ENCODE measurements at places on chromosomes 12 and 14.

DNA sequence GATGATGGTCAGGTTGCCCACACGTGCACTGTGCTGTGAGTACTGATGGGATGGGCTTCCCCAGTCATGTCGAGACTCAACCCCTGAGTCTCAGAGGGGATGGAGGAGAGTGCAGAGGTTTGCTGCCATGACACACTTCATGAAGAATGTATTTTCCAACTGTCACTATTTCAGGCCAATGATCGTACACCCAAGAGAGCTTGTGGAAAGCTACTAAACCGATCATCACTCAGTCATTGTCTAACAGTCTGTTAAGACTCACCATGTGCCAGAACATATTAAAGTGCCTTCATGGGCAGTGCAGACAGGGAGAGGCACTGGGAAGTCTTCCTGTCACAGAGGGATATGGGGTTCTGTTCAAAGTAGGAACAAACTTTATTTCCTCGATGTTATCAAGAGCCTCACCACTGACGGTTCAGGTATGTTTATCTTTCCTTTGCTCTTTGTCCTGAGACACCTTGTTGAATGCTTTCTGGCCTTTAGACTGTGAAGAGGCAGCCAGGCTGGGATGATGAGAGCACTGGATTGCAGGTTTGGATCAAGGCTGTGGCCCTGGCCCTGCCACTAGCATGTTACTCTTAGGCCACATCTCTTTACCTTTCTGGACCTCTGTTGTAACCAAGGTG is 41.6 kb upstream of the NTF3 start:
- peak; percentile 54 for DNase-seq

DNA sequence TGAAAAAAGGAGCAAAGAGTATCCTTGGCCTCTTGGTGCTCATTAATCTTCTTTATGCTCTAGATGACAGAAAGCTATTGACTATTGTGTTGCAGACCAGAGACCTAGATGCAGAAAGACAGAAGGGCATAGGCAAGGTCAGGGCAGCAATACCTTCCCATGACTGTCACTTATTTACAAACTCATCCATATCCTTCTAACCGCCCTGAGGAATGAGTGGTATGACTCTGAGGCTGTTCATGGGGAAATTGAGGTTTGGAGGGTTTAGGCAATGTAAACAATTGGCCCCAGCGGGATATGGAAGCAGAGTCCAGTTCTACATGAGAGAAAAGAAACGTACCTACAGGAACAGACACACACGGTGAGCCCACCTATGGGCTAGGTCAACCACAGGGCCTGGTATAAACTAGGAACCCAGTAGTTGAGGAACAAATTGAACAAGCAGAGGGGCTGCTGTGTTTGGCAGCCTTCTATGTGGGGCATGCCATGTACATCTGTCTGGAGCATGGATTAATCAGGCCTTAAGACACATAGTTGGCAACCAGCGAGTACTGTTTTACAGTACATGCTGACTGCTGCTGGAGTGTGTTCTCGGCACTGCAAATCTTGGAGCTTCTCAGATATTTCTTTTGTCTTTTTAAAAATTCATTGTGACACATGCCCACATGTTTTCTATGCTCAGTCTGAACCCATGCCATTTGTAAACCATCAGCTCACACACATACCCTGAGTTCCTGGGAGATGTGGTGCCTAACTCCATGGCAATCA is 159.7 kb upstream of the NTF3 start:
- no peak for DNase-seq

- DNase-seq: peak; percentile 46
Observed at GRCh38 chr12:685388-685787, 22.1 kb upstream of the NINJ2 start.

DNA sequence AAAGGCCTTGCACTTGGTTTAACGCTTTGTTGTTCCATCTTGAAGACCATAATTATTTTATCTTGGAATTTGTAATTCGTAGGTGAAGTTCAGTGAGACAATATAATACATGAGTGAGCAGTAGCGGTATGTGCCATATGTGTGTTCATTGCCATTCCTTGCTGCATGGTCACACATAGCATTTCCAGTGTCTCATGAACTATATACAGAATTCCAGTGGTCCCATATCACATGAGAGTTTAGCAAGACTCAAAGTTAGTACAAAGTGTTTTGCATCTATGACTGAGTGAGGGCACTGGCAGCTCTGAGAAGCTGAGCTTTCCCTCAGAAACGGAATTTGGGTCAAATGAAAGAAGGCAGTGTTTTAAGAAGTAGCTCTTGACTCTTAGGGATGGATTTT is 359.8 kb downstream of the FOXG1 start:
- no peak for DNase-seq

- no peak for DNase-seq
Observed at GRCh38 chr12:94261786-94262185, 113.4 kb downstream of the PLXNC1 start.

DNA sequence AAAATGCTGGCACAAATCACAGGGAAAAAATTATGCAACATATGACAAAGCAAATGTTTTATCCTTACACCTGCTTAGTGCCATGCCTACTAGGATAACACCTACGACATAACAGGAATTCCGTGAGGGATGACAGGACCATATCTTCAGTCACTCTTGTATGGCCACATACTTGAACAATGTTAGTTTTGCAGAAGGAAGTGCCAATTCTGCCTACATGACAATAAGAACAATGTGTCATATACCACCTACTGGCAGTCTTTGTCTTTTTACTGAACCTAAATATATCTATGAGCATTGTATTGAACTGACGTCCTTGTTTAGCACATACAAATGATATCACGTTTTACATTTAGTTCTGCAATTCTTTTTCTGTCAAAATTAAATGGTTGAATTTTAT is 234.0 kb downstream of the ADAMTS20 start:
- DNase-seq: no peak

DNA sequence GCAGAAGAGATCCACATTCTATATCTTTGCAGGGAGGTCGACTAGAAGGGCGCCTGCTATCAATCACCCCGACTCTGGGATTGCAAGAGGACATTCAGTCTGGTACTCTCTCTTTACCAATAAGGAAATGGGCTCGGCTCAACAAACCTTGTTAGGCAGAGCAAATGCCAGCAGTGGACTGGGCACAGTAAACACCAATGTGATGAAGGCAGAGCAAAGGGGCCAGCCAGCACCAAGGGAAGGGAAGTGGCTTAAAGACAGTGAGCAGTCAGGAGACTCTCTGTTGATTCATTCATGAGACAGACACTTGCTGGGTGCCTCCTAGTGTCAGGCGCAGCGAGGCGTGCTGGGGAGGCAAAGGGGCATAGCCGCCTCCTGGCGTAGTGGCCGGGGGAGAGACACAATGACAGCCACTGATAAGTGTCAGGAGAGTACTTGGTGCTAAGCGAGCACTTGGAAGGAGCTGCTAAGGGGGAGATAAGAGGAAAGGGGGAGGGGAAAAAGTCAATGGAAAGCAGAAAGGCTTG is 34.1 kb downstream of the TMCC3 start:
- peak; percentile 62 for DNase-seq

GRCh38 chr12:103139876-103140275 is 182.4 kb downstream of the ASCL1 start:
- no peak for DNase-seq

GRCh38 chr14:75406856-75407255 is 21.0 kb upstream of the JDP2 start:
- DNase-seq: no peak

DNA sequence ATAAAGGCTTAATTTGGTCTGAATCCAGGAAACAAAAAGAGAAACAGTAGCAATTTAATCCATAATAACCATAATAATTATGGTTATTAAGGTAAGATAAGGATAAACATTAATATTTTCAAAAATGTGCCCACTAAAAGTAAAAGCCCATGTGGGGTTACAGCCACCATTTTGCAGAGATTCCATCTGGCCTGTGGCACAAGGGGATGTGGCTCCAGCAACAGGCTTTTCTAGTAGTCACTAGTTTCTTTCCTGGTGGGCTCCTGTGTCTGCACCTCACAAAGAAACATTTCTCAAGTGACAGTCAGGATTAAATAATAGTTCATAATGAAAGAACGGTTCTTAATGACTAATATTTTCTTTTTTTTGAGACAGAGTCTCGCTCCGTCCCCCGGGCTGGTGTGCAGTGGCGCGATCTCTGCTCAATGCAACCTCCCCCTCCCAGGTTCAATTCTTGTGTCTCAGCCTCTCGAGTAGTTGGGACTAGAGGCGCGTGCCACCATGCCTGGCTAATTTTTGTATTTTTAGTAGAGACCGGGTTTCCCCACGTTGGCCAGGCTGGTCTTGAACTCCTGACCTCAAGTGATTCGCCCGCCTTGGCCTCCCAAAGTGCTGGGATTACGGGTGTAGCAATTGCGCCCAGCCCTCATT is 32.2 kb downstream of the GPR19 start:
- DNase-seq: no peak

DNA sequence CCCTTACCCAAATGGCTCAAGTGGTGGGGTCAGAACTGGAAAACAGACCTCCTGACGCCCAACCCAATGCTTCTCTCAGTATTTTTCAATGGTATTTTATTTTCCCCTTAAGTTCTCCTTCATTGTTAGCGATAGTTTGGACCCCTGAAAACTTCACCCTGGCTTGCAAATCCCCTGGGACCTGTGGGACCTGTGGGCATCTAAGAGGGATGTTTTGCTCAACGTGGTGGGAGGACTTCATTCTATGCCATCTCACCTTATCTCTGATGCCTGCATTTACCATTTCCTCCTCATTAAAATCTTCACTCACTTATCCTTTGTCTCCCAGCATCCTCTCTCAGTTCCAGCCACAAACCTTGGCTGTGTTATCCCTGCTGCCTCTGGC is 59.4 kb upstream of the GZMB start:
- no peak for DNase-seq

DNA sequence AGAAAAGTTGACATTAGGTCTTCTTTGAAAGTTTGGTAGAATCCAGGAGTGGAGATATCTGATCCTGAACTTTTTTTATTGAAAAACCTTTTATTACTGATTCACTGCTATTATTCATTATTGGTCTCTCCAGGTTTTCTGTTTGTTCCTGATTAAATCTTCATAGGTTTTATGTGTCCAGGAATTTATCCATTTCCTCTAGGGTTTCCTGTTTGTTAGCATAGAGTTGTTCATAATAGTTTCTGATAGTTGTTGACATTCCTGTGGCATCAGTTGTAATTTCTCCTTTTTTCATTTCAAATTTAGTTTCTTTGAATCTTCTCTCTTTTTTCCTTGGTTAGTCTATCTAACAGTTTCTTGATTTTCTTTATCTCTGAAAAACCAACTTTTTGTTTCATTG is 370.3 kb downstream of the SLC6A15 start:
- DNase-seq: no peak

DNA sequence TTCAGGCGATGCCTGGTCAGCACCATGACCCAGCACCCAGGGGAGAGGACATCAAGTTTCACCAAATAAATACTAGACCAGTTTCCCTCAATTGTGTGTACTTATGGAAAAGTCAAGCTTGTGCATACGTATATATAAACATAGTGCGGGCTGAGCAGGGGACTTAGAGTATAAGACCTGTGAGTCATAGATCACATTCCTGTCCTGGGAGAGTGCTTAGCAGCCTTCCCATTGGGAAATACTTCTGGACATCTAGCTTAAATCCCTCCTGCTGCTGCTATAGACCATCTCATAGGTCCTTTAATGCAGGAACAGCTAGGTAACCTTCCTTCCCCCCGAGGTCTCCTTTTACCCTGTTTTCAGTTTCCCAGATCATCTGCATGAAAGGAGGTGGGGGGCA is 51.9 kb downstream of the PRMT8 start:
- no peak for DNase-seq

GRCh38 chr12:47074757-47075156 is 4.7 kb upstream of the PCED1B start:
- no peak for DNase-seq

DNA sequence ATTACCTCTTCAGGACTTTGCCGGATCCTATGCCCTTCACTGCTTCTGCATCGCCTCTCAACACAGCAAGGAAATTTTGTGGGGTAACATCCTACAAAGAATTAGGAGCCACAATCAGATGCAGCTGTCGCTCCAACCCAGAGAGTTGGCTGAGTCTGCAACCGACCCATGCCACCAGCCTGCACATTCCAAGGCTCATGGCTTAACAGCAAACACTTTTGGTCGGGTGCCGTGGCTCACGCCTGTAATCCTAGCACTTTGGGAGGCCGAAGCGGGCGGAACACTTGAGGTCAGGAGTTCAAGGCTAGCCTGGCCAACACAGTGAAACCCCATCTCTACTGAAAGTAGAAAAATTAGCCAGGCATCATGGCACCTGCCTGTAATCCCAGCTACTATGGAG is 32.3 kb downstream of the LGMN start:
- no peak for DNase-seq

DNA sequence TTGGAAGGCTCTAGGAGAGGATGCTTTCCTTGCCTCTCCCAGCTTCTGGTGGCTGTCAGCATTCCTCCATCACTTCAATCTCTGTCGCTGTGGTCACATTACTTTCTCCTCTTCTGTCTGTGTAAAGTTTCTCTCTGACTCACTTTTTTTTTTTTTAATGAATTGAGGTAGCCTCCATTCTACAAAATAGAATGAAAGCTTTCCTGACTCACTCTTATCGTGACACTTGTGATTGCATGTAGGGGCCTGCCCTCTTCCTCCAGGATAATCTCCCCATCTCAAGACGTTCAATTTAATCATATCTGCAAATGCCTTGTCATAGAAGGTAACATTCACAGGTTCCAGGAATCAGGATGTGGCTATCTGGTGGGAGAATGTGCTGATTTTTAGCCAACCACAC is 153.5 kb upstream of the HMGA2 start:
- peak; percentile 73 for DNase-seq

Measured in RPMI7951 (cell line).